T-helper 17 cell (primary cell): ENCODE measurements at places on chromosomes 2 and 18.

GRCh38 chr2:12080360-12080759, 333.9 kb downstream of the LPIN1 start:
- DNase-seq = no peak

- DNase-seq = no peak
Measured at GRCh38 chr2:46815121-46815802, 100.3 kb downstream of the MCFD2 start.

GRCh38 chr18:70464343-70465114, 175.7 kb downstream of the SOCS6 start:
- DNase-seq = no peak

DNA sequence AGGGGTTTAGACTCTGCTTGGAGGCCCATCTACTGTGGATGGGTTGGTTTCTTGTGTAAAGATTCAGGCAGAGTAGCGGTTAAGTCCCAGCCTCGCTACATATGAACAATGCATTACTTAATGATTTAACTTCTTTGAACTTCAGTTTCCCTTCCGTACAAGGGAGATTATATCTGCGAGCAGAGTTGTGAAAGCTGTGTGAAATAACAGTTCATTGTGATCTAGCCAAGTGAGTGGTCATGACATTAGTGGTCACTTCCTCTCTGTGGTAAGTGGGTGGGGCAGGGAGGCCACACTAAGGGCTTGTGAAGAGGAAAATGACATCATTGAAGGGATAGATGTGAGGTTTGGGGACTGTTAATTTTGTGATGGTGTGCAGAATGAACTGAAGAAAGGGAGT, 14.1 kb upstream of the MEX3C start:
- no peak for DNase-seq

DNA sequence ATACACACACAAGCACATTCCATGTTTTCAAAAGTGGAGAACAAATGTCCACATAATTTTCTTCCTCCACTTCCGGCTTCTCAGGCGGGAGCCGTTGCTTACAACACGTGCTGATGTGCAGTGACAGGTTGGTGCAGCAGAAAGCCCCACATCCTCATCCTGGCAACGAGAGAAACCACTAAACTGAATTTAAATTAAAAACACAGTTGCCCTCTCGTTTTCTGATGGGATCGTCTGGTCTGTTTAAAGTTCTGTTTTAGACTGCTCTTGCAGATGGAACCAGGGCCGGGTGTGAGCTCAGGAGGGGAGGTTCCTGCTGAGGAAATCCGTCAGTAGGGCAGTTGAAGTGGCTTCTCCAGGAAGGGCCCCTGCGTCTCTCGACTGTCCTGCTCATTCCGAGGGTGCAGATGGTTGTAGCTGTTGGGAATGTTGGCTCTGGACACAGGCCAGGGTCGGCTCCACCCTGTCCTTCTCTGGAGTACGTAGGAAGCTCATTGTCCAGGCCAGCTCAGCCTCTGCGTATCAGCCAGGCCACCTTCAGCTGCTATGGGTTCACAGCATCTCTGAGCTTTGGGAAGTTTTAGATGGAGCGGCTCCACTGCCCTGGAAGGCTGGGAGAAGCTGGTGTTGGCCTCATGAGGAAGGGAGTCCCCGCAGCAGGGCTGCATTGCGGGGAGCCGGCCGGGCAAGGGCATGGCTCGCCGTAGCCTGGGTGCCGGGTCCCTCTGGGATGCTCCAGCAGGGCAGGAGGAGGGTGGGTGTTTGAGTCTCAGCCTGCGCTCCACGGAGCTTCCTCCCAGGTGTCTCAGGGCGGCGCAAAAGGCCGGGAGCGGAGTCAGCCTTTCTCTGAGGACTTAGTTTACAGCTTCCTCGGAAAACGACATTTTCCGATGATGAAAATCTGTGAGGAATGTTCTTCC, 58.3 kb downstream of the NFATC1 start:
- DNase-seq = no peak

- no peak for DNase-seq
Measured at GRCh38 chr2:206275312-206276055, 1.0 kb downstream of the ZDBF2 start.

DNA sequence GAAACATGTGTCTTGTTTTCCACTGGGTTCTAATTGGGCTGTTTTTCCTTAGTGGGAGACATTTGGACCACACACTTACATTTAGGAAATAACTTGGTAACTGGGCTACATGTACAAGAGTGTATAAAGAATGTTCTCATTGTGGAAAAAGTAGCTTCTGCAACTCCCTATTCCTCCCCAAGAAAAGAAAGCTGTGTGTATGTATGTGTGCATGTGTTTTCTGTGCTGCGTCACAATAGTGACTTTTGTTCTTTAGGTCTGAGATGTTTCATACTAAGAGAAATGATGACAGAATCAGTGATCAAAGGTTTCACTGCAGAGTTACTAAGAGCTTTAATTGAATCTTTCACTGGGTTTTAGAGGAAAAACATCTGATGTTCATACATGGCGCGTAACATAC, 82.7 kb downstream of the TANC1 start:
- no peak for DNase-seq

- no peak for DNase-seq
Measured at GRCh38 chr2:35454966-35455638, 900.5 kb upstream of the CRIM1 start.

DNA sequence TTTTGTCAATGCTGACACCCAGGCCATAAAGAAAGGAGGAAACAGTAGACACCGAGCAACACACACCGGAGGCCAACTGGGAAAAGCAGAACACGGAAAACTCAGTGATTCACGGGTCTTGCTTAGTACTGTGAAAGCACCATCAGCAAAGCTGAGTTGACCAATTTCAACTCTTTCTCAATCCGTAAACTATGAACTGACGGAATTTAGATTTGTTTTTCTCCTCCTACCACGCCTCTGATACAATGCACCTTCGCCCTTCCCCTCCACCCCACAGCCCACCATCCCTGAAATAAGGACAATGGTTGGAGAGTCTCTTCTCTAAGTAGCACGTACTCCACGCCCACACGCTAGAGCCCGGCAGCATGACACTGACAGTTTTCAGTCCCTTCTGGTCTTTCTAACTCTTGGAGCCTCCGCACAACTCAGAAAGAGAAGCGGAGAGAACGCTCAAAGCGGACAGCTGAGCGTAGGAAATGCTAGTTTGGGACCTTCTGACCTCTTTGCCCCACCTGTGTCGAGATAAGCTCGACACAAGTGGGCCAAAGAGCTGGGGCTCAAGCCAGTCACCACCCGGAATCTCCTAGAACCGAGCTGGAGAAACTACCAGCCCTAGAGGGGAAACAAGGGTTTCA, 669 bp downstream of the LNPK start:
- peak; percentile 14 for DNase-seq

DNA sequence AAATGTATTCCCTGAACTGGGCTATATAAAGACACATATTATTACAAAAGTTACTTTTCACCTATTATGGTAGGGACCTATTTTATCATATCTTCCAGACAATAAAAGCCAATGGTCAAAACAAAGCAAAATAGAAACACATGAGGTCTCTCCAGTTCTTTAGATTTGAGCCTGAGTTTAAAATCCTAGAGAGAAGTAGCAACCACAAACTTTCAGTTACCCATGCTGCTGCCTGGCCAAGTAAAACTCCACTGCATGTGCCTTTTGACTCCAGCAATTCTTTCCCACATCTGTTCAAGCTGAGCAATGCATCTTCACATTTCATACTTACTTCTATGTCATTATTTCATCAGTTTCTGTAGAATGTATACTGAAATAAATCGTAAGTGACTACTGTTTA, 405.3 kb downstream of the STK39 start:
- no peak for DNase-seq

DNA sequence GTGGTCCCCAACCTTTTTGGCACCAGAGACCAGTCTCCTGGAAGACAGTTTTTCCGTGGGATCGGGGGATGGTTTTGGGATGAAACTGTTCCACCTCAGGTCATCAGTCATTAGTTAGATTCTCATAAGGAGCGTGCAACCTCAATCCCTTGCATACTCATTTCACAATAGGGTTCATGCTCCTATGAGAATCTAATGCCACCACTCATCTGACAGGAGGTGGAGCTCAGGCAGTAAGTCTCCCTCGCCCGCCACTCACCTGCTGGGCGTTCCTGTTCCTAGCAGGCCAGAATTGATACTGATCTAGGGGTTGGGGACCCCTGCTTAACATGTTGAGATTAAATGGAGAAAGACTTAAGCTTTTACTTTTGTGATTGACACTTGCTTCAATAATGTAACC, 9.9 kb downstream of the NABP1 start:
- DNase-seq = no peak

DNA sequence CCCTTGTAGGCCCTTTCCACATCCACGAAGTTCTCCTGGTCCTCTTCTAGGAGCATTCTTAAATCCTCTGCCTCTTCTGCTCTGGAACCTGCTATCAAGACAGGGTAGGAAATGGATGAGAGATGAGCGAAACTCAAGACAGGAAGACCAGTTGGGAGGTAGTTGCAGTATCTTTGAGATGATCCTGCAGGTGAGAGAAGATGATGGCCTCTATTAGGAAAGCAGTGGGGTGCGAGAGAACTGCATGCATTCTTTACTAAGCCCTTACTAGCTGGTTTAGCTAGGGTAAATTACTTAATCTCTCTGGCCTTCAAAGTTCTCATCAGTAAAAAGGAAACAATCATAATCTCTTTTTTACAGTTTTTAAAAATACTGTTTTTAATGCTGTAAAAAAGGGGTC, 47.0 kb downstream of the VSNL1 start:
- no peak for DNase-seq

DNA sequence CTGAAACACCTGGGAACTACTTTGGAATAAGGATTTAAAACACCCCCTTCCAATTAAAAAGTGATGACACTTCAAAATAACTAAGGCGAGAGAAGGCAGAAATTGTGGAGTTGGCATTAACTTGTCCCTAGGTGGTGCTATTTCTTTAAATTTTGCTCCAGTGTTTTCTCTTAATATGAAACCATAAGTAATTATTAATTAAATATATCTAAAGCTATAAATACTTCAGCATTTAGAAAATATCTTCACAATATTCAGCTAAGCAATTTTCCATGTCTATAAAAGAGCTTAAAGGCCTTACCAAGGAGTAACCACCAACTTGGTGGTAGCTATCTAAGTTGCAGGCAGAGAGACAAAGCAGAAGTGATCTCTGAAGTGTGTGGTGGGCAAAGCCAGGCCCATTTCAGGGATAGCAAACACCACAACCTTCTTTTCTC, 186.8 kb upstream of the PGAP1 start:
- no peak for DNase-seq

GRCh38 chr2:81984969-81985637, 1680.6 kb upstream of the LRRTM1 start:
- no peak for DNase-seq

DNA sequence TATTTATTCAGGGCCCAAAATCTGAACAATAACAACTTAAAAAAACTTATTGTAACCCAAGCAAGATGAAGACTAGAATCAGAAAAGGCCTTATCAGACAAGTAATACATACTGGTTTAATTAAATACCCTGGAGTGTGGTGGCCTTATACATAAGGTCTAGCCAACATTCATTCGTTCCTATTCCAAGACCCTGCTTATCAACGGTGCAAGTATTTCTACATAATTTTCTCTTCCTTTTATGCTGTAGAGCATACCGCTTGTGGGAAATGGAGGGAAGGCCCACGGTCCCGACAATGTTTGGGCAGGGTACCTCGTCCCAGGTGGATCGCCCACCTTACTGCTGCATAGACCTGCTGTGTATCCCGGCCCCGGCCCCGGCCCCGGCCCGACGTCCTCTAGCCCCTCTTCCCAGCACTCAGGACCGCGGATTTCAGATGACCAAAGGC, 708 bp downstream of the ZNF24 start:
- DNase-seq = no peak

DNA sequence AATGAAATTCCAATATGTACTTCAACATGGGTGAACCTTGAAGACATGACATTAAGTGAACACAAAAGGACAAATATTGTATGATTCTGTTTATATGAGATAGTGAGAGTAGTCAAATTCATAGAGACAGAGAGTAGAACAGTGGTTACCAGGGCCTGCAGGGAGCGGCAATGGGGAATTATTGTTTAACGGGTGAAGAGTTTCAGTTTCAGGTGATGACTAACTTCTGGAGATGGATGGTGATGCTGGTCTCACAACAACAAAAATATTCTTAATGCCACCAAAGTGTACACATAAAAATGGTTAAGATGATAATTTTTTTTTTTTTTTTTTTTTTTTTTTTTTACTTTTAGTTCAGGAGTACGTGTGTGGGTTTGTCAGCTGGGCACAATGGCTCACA, 109.4 kb upstream of the TMEM200C start:
- no peak for DNase-seq

DNA sequence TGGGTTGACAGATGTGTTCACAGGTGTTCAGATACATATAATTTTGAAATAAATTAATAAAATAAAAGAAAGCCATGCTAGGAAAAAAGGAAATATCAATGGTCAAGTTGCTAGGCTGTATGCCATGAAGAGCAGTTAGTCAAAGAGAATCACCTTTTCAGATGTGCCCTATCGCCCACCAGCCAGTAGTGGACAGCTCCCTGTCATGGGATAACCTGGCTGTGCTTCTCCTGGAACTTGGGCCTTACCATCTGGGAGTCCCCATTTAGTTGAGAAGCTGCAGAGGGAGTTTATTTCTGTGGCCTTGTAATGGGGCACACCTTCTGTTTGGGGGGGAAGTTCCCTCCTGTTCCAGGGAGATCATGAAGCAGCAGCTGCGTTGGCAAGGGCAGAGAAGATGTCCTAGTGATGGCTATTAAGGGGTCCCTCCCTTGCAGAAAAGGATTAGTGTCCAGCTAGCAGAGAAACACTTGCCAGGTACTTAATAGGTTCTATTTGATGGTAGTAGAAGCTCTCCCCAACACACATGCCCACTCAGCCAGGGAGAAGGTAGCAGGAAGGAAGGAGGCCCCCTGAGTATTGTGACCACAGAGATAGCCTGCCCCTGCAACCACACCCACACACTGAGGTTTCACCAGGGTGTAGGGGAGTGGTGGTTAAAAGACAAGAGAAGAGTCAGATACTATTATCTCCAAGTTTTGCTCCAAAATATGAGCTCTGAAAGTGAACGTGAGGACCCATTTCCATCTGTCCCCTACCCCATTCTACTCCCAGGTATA, 117.7 kb downstream of the B3GNT2 start:
- no peak for DNase-seq

GRCh38 chr2:29063646-29064345, 10.5 kb downstream of the PCARE start:
- no peak for DNase-seq

- no peak for DNase-seq
Measured at GRCh38 chr2:144703852-144704708, 184.2 kb upstream of the ZEB2 start.

DNA sequence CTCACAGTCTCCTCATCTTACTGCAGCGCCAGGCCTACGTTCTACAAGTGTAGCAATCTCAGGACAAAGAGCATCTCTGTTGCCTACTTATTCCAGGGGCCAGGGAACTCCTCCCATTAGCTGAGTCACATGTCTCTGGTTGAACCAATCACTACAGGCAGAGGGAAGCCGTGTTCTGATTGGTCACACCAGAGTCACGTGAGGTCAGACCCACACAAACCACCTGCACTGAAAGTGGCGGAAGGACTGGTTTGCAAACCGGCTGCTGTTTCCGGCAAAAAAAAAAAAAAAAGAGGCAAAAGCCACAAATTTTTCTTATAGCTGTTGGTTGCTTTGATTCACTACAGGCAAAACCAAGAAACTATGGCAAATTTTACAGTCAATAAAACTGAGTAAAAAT, 21.9 kb upstream of the USP14 start:
- no peak for DNase-seq

GRCh38 chr18:39380866-39381265, 1815.3 kb upstream of the CELF4 start:
- DNase-seq = no peak
